Stimulated activated CD4-positive, alpha-beta T cell treated with anti-CD3 and anti-CD28 coated beads, Interleukin-15, amount 100 ng/mL, for 48 hours (primary cell): ENCODE measurements at places on chromosomes 12 and 14.

GRCh38 chr14:72786378-72787350 is 107.2 kb downstream of the DPF3 start:
- DNase-seq: no peak

GRCh38 chr14:98858158-98858557 is 413.8 kb downstream of the BCL11B start:
- no peak for DNase-seq

DNA sequence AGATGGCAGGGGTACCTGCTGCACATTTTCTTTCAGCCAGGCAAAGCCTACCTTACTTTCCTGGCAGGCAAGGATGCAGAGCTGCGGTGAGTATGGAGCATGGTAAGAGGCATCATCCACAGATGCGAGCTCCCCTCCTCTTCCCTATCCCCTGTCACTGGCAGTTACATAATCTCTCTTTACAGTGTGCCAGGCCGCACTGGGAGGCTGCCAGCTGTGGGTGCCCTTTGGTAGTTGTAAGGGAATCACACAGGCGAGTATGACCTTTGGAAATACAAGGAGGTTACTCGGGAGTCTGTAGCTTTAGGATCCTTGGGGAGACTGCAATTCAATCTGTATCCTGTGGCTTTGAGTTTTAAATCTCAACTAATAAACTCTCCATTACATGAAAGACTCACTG is 132.5 kb downstream of the KTN1 start:
- DNase-seq: no peak

GRCh38 chr12:122503783-122504590 is 3.3 kb upstream of the ZCCHC8 start:
- DNase-seq: no peak
